ENCODE measurements at places on chromosomes 1 and 21. TPM values are rescaled to one million over a fixed set of nuclear protein-coding genes. Genes with fewer than 3 reads are reported as not detected.

The RGS1 gene
- not detected for total RNA-seq

The BATF3 gene
- total RNA-seq = 1.0 TPM

The DMRTB1 gene
- total RNA-seq = not detected

The NPHS2 gene
- total RNA-seq = not detected

The COL24A1 gene
- 2.7 TPM for total RNA-seq

The ALPL gene
- 0.59 TPM for total RNA-seq

The CSF1 gene
- 27.4 TPM for total RNA-seq

The DIRAS3 gene
- total RNA-seq = 2.5 TPM

The CZIB gene
- 55.2 TPM for total RNA-seq

The S100A8 gene
- total RNA-seq = not detected

The BRWD1 gene
- 65.6 TPM for total RNA-seq

The LCE3E gene
- total RNA-seq = not detected

The TTC24 gene
- not detected for total RNA-seq

The RUNX1 gene
- 41.2 TPM for total RNA-seq

The KIAA1614 gene
- total RNA-seq = 7.3 TPM

The AGRN gene
- total RNA-seq = 532 TPM

The ELAVL4 gene
- total RNA-seq = not detected

Measured in mesothelial cell of epicardium (in vitro differentiated cells).